ENCODE measurements at places on chromosomes 4 and X.
A peak's percentile ranks its signal among the peaks of the same experiment; 100 is the strongest.

DNA sequence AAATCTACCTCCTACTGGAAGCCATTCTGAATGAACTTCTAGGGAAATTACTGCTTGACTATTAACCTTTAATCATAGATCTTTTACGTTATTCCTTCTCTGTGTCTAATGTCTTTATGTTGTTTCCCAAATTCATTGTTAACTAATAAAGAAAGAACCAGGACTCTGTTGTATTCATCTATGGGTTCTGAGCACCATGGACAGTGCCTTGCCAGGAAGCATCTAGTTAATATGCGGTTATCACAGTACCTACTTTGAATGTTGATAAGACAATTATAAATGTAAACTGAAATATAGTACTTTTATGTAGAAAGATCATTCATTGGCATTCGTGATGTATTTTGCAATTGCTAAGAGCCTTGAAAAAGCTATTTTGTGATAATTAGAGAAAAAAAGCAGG, 23.8 kb downstream of the NWD2 start:
- DNase-seq, result no peak

- peak; percentile 37 for DNase-seq
Measured at GRCh38 chr4:15003401-15003890, 1.2 kb downstream of the CPEB2 start.

- DNase-seq, result peak; percentile 35
Measured at GRCh38 chrX:98795636-98796035, 1614.4 kb downstream of the PCDH19 start.

DNA sequence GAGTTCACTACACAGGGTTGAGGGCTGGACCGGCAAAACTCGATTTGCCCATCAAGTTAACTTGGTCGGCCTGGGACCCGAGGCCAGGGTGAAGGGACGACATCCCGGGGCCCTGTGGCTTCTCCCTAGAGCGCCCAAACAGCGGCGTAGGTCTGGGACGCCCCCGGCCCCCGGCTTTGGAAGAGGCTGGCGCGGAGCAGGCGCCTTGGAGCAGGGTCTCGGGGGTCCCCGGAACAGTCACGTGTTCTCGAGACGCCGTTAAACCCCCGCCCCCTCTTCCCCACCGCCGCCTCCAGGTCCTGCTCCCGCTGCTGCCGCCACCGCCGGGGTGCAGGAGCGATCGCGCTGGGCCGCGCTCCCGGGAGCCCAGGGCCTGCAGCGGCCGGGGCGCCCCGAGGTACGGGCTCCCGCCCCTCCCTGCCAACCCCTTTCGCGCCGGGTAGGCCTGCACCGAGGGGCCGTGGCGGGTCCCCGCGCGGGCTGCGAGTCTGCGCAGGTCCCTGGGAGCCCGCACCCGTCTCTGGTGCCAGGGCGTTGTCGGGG, at the start of gene NPY5R:
TSS of gene NPY5R (plus strand) at position 289 of the 543 bp plus-strand sequence. CDS start 6,382 bp downstream, outside the sequence.
- no peak for DNase-seq

DNA sequence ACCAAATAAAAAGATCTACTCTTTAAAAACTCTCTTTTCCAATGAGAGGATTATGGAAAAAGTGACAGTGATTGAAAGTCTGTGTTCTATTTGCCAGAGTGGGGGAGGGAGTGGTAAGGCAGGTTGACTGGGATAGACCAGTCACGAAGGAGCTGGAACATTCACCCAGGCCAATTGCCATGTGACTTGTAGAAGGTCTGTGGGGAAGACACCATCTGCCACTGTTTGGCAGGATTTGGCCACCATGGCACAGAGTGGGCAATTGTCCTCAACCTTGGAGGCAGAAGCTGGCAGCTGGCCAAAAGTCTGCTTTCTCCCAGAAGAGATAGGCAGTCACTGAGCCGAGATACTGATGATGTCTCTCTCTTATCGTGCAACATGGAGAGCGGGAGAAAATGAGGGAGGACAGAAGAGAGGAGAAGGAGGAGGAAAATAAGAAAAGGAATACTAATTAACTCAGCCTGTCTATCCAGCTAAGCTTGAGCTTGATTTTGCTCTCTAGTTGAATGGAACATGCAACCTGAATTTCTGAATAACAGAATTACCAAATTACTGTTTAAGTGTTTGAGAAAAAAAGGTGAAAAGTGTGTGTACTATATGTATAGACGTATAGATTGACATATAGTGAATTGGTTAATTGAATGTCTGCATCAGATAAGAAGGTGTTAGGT, 267.1 kb downstream of the ARHGAP24 start:
- no peak for DNase-seq

DNA sequence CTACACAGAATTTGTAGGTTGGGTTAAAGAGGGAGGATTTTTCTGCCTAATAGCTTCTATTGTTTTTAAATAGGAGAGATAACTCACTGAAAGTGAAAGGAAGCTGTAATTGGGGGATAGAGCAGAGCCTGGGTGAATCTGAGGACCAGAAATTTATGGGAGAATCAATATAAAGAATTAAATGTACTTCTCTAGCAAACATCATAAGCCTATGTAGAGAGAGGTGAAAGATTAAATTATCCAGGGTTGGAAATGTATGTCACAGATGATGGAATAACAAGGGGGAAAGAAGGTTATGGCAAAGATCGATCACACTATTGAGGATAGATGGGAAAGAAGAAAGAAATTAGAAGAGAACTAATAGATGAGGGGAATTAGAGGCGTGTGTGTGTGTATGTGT, 104.4 kb upstream of the DCAF8L1 start:
- DNase-seq, result no peak

DNA sequence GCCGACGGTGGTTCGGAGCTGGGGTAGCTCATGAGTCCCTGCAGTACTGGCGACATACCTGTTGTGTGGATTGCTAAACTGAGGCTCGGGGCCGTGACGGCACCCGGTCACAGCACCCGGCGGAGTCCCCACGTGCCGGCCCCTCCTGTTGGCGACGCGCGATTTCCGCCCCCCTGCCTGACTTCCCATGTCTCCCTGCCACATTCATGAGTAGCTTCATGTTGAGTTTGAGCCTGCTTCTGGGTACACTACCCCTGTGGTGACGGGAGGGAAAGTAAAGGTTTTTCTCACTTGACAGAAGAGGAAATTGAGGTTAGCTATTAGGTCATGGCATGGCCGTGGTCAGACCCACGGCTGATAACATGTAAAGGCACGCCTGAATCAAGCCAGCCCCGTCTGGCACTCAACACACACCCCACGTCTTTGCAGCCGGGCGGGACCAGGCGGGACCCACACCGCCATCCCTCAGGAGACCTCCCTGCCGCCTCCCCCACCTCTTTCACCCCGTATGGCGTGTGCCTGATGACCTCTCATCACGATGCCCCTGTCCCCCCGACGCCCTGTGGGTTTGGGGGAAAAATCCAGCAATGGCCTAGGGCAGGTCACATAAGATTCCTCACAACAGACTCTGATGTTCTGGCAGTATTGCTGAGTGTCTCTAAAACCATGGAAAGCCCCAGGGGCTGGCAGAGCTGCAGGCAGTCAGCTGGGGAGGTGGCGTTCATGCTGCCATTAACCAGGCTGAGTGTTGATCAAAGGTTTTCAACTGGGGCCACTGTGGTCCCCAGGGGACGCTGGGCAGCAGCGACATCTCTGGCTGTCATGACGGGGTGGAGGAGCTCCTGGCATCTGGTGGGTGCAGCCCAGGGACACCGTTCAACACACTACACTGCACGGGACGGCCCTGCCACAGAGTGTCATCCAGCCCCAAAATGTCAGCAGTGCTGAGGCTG, 29.2 kb downstream of the P2RY8 start:
- DNase-seq, result no peak

GRCh38 chr4:5096261-5096660, 45.0 kb downstream of the STK32B start:
- no peak for DNase-seq

DNA sequence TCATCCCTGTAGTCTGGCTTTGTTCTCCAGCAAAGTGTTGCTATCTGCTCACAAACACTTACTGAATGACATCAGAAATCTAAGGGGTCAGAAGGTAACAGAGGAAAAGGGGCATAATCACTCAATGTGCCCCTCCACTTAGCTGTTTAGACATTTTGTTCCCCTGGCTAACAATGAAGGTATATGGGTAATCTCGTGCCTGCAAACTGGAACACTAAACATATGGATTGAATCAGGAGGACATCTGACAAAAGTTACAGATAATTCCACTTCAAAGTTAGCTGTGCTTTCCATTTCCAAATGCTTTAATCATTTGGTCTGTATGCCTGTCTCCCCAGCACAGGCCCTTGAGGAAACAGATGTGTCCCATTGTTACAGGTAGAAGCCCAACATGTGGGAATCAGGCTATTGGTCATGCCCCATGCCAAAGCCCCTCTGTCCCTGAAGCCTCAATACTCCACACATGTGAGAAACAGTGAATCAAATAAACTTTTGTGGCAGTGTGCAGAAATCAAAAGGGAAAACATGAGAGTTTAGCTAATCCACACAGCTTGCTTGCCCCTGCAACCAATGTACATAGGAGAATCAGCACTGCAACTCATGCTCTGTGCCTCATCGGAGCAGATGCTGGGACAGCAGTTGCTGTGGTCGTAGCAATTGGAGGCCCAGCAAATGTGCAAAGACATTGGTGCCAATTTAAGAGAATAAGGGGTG, 111.7 kb downstream of the RNF150 start:
- peak; percentile 23 for DNase-seq

- DNase-seq, result peak; percentile 4
Measured at GRCh38 chr4:14513471-14513870, 488.8 kb upstream of the CPEB2 start.

DNA sequence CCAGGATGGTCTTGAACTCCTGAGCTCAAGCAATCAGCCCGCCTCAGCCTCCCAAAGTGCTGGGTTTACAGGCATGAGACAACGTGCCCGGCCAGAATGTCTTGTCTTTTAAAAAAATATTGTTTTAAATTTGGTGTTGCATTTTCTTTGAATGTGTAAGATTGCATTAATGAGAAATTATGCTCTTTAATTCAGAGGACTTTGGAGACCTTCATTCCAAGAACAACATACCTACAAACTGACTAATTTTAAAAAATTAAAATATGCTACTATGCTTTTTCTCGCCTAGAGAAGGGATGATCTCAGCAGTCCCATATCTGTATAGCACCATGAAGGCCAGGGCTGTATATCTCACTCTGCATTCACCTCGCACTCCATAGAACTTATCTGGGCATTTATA, 204.3 kb upstream of the SLC7A11 start:
- DNase-seq, result no peak

- DNase-seq, result no peak
Measured at GRCh38 chrX:821327-822107, 190.9 kb downstream of the SHOX start.

DNA sequence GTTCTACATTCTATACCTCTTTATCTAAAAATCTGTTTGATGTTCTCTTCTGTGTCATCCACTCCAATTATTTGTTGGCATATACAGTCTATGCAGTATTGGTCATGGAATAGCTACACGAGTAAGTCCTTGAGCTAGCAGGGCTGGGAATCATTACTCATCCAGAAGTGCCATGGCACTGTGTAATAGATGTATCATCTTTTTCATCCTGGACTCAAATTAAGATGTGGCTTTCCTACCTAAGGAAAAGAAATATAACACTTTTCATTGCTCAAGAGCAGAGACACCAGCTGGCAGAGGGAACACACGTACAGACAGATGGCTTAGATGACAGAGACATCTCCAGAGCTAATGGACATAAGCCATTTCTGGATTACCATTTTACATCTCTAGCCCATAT, 159.8 kb downstream of the FAM13A start:
- peak; percentile 22 for DNase-seq

GRCh38 chrX:54248309-54248708, 65.3 kb upstream of the FAM120C start:
- peak; percentile 48 for DNase-seq

GRCh38 chrX:68396953-68397352, 36.3 kb downstream of the OPHN1 start:
- peak; percentile 15 for DNase-seq

DNA sequence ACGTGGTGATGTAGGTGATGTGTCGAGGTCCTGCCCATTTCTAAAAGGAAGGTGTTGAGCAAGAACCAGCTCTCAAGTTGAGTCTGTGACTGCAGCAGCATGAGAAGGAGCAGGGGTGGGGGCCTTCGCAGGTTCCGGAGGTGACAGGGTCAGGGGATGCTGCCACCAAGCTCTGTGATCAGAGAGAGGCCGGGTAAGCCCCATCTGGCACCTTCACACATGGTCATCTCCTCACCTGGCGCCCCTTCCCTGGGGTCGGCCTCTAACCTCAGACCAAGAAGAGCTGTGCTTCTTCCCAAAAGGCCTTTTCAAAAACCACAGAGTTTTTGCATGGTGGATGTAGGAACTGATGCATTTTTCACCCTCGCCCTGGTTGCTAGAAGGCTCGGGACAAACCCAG, 137.6 kb downstream of the CPZ start:
- no peak for DNase-seq

DNA sequence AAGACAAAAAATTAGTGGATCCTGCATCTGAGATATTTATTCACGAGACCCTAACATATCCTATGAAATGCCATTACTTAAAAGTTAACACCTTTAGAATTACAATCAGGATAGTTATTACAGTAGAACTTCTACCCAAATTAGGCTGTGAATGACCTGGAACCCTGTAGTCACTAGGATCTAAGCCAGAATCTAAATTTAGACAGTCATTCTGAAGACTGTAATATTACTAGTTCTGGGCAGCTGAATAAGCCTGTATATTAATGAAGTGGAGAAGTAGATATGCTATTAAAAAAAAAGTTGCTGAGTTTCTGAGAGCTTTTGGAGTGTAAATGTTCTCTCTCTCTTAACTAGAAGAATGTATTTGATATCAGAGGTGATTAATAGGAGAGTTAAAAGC, 67.0 kb downstream of the FAM13A start:
- peak; percentile 49 for DNase-seq

DNA sequence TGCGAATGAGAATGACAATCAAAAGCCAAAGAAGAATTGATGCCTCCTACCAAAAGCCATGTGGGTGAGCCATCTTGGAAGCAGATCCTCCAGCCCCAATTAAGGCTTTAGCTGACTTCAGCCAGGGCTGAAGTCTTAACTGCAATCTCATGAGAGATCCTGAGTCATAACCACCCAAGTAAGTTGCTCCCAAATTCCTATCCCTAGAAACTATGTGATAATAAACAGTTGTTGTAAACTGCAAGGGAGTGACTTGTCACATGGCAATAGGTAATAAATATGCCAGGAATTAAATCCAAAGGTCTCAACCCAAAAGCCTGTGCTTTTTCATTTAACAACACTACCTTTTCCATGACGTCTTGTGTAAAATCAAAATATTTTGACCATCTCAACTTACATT, 154.2 kb upstream of the TBL1X start:
- peak; percentile 67 for DNase-seq

DNA sequence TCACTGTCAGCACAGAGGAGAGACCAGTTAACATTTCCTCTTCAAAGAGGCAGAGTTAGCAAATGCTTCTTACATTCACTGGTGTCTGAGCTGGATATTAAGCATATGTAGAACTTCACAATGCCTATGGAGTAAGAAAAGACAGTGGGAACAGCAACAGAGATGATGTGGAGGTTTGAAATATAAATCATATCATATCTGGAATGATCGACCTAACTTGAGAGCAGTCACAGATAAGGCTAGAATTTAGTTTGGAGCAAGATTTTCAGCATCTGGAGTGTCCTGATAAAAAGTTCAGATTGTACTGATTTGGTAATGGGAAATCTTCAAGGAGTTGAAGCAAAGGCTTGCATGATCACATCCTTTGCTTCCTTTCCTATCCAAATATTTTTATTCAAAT, 90.5 kb upstream of the ANKRD50 start:
- no peak for DNase-seq

- DNase-seq, result no peak
Measured at GRCh38 chr4:14321723-14322122, 680.6 kb upstream of the CPEB2 start.

GRCh38 chrX:15017491-15017890, 144.3 kb downstream of the MOSPD2 start:
- DNase-seq, result no peak
